ENCODE measurements at places on chromosomes 6 and 20.

DNA sequence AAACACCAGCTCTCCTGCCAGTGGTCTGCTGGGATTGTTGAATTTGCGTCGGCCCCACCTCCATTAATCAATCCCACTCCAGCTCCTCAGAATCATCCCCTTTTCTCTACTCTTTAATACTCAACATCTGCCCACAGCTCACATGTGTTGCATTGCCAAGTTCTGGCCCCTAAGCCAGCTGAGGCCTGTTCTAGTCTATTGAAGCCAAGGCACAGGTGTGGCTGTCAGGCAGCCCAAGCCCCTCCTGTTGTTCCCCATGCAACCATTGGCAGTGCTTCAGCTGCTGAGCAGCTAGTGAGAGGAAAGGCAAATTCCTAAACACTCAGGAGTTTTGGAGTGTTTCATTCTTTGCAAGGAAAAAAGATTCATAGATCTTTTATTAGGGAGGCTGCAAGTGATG lies 128.0 kb upstream of the NT5E start:
- no peak for DNase-seq

- no peak for DNase-seq
Observed at GRCh38 chr20:51198238-51198637, 175.3 kb upstream of the KCNG1 start.

- peak; percentile 49 for DNase-seq
Observed at GRCh38 chr6:33632558-33633039, 11.5 kb downstream of the ITPR3 start.

DNA sequence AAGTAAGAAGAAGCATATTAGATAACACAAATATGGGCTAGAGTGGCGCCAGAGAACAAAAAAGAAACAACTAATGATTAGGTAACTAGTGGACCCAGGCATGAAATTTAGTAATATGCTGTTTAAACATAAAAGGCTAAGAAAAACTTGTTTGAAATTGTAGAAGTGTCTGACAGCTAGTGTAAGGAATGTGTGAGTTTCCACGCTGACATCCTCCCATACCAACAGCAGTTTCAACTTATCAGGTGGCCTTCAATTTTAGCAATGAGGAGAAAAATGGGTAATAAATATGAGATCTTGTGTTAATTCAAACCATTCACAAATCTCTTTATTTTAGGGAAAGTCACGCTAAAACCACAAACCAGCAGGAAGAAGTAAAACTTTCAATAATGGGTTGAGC lies 440.2 kb upstream of the FLRT3 start:
- DNase-seq: peak; percentile 22

DNA sequence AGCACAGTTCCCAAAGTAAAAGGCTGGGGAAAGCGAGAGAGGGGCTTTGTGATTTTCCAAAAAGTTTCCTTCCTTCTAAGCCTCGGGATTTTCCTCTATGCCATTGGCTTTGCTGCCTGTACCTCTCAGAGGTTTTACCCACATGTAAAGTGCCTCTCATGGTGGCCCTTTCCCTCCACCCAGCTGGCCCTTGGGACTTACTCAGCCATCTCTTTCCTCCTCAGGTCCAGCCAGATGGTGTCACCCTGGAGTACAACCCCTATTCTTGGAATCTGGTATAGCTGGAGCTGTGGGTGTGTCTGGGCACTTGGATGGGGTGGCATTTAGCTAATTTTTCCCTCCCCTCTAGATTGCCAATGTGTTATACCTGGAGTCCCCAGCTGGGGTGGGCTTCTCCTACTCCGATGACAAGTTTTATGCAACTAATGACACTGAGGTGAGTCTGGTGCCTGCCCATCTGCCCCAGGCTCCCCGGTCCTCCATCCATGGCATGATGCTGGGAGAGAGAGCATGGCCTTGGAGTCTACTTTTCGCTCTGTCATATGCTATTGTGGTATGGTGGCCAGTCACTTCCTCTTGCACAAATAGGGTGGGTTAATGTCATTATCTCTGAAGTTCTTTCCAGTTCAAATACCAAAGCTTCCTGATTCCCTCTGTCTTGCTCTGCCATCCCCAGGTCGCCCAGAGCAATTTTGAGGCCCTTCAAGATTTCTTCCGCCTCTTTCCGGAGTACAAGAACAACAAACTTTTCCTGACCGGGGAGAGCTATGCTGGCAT lies 1.1 kb downstream of the CTSA start:
- DNase-seq: peak; percentile 29
